ENCODE measurements at places on chromosomes 7 and 10.

DNA sequence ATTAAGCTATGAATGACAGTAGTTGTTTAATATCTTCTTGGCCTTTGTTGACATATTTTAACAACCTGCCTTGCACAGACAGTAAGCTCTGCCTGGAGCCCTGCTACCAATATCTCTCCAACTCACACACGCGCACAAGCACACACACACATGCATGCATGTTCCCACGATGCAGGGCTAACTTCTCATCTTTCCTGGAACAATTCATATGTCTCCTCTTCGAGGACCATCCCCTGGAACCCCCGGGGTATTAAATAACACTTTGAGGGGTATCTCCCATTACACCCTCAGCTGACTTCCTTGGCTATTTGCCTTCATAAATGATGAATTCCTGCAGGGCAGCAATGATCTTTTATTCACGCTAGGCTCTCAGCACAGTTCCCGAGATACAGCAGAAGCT is 258.0 kb downstream of the TRIL start:
- no peak for DNase-seq

GRCh38 chr7:22867003-22867402 is 44.4 kb upstream of the TOMM7 start:
- DNase-seq, result no peak

- no peak for DNase-seq
Measured at GRCh38 chr10:113441220-113441619, 111.6 kb upstream of the HABP2 start.

DNA sequence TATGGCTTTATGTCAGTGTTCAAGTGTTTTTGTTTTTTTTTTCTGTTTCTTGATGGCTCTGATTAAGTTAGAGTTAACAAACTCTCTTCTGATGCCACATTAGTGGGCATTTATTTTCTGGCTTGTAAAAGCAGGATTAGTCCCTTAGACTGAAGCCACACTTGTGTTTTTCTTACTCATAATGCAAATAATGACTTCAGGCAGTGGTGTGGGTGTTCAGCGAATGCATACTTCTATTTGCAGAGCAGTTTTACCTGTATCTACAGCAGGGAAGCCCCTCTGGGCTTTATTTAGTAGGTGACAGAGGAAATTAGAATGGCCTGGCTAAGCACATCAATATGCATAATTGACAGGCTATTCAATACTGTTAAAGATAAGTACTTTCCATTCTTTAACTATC is 79.9 kb downstream of the CNNM2 start:
- no peak for DNase-seq

DNA sequence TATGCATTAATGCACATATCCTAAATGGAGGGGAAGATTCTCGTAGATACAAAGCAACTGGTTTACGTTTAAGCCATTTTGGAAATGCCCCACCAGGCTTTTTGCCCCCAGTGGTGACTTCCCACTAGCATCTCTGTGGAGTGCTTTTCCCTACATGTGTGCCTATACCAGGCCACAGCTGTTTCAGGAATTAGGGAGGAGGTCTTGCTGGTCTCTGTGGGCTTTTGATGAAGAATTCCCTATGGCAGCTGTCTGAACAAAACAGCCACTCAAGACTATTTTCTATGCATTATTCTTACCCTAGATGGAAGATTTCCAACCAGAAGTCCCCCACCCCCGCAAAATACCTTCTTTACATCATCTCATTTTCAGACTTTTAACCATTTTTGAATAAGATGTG is 52.0 kb upstream of the NMT2 start:
- DNase-seq, result no peak

GRCh38 chr7:112056409-112056808 is 149.8 kb downstream of the DOCK4 start:
- DNase-seq, result no peak

DNA sequence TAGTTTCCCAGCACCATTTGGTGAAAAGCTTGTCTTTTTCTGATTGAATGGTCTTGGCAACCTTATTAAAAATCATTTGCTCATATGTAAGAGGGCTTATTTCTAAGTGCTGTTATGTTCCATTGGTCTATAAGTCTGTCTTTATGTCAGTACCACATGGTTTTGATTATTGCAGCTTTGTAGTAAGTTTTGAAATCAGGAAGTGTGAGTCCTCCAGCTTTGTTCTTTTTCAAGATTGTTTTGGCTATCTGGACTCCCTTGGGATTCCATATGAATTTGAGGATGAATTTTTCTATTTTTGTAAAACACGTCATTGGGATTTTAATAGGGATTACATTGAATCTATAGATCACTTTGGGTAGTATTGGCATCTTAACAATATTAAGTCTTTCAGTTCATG is 5.4 kb downstream of the KIF11 start:
- DNase-seq, result no peak

- DNase-seq, result no peak
Measured at GRCh38 chr7:38934536-38934935, 25.5 kb upstream of the VPS41 start.

- DNase-seq, result no peak
Measured at GRCh38 chr7:158802535-158803366, 26.6 kb downstream of the ESYT2 start.

DNA sequence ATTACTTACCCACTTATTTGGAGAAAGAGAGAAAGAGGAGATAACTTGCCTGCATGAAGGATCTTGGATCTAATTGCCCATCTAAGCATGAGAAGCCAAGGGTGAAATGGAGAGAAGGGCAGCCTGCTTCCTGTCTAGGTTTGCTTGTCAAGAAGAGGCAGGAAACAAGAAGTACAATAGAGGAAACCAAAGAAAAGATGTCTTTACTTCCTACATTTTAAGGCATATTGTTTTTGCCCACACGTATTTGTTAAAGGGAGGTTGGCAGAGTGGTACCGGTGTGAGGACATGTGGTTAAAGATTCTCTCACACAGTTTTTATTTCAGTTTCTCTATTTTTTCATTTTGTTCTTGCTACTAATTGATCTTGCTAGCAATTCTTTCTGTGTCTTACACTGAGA is 6.0 kb upstream of the TAS2R38 start:
- no peak for DNase-seq

- DNase-seq, result no peak
Measured at GRCh38 chr7:34227525-34227924, 322.2 kb downstream of the BMPER start.

DNA sequence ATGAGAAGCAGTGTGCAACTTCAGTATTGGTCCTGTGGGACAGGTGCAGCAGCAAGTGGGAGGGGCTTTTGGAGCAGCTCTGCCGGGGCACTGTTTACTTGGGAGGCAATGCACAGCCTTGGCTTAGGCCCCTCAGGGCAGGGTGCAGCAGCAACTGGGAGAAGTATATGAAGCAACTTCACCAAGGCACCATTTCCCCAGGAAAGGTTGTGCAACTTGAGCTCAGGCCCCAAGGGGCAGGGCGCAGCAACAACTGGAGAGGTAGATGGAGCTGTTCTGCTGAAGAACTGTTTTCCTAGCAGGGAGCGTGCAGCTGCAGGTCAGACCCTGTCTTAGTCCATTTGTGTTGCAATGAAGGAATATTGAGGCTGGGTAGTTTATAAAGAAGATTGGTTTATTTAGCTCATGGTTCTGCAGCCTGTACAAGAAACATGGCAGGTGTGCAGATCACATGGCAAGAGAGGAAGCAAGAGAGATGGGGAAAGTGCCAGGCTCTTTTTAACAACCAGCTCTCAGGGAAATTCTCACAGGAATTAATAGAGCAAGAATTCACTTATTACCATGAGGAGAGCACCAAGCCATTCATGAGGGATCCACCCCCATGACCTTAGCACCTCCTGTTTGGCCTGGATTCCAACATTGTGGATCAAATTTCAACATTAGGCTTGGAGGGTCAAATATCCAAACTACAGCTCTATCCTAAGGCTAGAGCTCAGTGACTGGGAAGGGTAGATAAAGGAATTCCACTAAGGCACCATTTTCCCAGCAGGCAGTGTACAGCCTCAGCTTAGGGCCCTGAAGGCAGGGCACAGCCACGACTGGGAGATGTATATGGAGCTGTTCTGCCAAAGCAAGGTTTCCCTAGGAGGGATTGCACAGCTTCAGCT is 10.9 kb downstream of the GPR141 start:
- no peak for DNase-seq

Measured in progenitor cell of endocrine pancreas (in vitro differentiated cells).